ENCODE measurements at places on chromosomes 6 and 20. TPM values are rescaled to one million over a fixed set of nuclear protein-coding genes. Genes with fewer than 3 reads are reported as not detected.

Gene HEY2
- 2.3 TPM for total RNA-seq

Gene PPP1R16B
- 3.7 TPM for total RNA-seq

Gene ASXL1
- 56.5 TPM for total RNA-seq

Gene PACSIN1
- total RNA-seq: 2.3 TPM

Gene NKX2-4
- not detected for total RNA-seq

Gene ARHGAP40
- not detected for total RNA-seq

Gene GSTA3
- total RNA-seq: not detected

Gene FAM83B
- 0.11 TPM for total RNA-seq

Gene PAK5
- total RNA-seq: 0.23 TPM

Gene XKR7
- total RNA-seq: not detected

Gene BPIFB1
- not detected for total RNA-seq

Gene BNIP5
- not detected for total RNA-seq

Gene BMP2
- 7.6 TPM for total RNA-seq

Gene PRDM1
- total RNA-seq: 1.8 TPM

Gene WFDC2
- not detected for total RNA-seq

Gene BPIFA1
- not detected for total RNA-seq

Gene SPEF1
- not detected for total RNA-seq

Gene NCOA6
- total RNA-seq: 21.2 TPM

Gene FGD2
- total RNA-seq: 16.2 TPM

Gene TRIM31
- not detected for total RNA-seq

Gene CHMP4B
- 116 TPM for total RNA-seq

Gene LY6G6C
- total RNA-seq: not detected

Gene KIF6
- total RNA-seq: 1.2 TPM

Gene TFAP2D
- not detected for total RNA-seq

Gene EGFL8
- 9.1 TPM for total RNA-seq

Gene ARFGAP1
- total RNA-seq: 40.8 TPM

Gene CALHM5
- total RNA-seq: 3.7 TPM

Gene HTR1E
- total RNA-seq: 0.40 TPM

Gene GPLD1
- 4.0 TPM for total RNA-seq

Gene PPIL1
- total RNA-seq: 30.3 TPM

Gene HLA-DPB1
- total RNA-seq: 52.1 TPM
